ENCODE measurements at places on chromosomes 7 and 10.

DNA sequence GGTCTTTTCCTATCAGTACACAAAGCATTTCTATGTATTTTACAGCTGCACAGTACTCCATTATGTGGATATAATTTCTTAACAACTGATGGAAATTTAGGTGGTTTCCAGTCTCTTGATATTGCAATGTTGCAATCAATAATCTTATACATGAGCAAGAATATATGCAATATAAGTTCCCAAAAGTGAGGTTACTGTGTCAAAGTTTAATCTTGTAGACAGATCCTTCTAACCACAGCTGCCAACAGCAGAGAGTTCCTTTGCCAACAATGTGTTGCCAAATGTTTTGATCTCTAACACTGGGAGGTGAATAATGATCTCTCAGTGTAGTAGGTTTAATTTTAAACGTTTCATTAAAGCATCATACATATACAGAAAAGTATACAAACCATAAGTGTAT lies 54.5 kb downstream of the CUL2 start:
- no peak for DNase-seq

GRCh38 chr7:105178928-105179541 lies 165.0 kb downstream of the KMT2E start:
- no peak for DNase-seq

- no peak for DNase-seq
Observed at GRCh38 chr10:97894092-97894491, 44.4 kb downstream of the GOLGA7B start.

DNA sequence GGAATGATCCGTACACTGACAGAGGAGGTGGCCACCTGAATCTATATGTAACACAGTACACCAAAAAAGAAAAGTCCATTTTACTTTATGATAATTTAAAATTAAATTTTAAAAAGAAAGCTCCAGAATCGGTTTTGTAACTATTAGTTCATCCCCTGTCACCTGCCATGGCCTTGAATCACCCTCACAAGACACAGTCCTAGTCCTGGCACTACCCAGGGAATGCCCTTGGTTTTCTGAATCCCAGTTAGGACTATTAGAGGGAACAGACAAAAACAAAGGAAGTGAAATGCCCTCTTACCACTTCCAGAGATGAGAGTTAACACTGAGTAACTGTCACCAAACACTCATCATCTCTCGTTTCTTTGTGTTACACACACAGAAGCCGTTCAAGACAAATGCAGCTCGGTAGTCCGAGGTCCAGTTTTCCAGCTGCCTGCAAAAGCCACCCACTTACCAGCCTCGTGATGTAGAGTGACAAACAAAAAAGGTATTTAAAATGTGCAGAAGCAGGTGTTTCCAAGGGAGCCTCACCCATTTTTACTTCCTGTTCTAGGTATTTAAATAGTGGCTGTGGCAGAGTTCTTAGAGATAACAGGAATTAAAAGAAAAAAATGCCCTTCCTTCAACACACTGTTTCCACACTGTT lies 6.1 kb downstream of the PTPRN2 start:
- no peak for DNase-seq

DNA sequence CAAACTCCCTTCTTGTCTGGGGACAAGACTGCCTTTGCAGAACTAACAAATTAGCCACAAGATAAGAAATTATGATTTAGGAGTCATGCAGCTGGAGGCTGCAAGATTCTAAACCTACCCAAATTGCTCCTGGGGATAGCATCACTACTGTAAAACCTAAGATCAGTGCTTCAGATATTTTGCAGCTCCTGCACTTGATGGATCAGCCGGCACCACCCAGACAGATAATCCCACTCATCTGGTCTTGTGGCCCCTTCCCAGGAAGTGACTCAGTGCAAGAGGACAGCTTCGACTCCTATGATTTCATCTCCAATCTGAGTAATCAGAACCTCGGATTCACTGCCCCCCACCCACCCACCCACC lies 181.9 kb downstream of the AKR1D1 start:
- DNase-seq, result no peak

GRCh38 chr7:152522571-152523067 lies 86.8 kb upstream of the KMT2C start:
- no peak for DNase-seq

DNA sequence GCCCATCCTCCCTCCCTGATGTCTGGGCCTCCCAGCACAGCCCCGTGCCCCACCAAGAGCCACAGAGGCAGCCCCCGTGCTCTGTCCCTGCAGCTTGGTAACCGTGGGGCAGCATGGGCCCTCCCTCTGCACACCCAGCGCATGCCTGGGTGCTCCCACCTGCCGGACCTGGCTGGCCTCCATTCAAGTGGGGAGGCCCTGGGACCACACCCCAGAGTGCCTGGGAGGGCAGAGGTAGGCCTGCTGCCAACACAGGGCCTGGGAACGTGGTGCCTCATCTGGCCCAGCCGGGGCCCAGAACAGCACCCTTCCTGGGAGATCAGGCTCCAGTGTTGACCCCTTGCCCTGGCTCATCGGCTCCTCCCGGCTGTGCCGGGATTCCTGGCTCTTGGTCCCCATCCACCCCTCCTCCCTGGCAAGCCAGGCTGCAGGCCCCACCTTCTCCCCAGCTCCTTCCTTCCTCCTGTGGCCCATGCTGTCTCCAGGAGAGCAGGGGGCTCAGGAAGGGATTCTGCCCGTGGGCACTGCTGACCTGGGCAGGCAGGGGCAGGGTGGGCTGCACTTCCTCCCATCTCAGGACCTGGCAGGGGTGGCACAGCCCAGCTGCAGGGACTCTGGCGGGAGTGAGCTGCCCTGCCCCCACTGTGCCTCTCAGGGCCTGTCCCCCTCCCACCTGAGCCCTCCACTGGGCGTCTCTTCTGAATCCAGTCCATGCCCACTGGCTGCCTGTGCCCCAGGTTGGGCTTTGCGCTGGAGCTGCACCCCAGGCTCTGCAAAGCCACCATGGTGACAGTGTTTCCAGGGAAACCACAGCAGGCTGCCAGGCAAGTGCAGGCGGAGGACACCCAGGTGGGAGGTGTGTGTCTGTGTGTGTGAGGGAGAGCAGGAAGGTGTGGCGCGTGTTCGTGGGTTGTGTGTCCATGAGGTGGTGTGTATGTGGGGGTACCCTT lies 32.6 kb downstream of the PWWP2B start:
- no peak for DNase-seq

- no peak for DNase-seq
Observed at GRCh38 chr7:135745703-135746312, 2.8 kb downstream of the FAM180A start.

DNA sequence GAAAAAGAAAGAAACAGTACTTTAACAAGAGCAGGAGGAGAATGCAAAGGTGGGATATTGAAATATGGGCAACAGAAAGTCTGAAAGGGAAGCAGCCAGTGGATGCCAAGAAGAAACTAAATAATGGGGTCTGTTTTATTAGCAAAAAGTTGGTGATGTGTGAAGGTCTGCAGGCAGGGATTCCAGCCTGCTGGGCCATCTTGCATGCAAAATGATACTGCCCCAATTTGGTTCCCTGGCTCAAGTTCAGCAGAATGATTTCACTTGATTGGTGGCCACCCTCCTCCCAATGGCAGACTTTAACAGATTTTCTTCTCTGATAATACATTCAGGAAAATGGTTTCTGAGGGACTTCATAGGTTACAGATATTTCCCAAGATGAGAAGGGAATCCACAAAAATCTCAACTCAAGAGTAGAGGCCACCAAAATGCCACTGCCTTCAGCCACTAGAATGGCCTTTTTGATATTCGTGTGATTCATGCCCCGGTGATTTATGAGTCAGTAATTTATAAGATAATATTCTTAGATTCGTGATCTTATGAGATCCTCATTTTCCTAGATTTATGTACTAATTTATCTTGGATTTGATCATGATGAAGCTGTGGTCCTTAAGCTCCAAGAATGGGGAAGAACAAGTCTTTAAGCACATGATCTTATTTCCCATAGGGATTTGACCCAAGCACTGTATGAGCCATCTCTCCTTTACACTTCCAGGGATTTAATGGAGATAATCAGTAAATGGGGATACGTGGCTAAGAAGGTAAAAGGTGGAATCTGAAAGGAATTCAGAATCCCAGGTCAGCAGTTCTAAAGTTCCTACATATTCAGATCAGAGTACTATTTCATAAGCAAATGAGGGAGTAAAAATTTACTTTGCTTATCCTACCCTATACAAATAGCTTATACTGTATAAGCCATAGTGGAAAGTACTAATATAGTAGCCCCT lies 32.3 kb upstream of the ADD3 start:
- DNase-seq, result no peak

- no peak for DNase-seq
Observed at GRCh38 chr10:13527864-13528122, 1.0 kb downstream of the BEND7 start.

GRCh38 chr10:122477436-122477835 lies 16.1 kb downstream of the HTRA1 start:
- DNase-seq, result no peak

GRCh38 chr7:49772916-49773217 lies 571 bp upstream of the VWC2 start:
- DNase-seq, result no peak

GRCh38 chr10:98363220-98363619 lies 51.8 kb downstream of the PYROXD2 start:
- DNase-seq, result no peak

DNA sequence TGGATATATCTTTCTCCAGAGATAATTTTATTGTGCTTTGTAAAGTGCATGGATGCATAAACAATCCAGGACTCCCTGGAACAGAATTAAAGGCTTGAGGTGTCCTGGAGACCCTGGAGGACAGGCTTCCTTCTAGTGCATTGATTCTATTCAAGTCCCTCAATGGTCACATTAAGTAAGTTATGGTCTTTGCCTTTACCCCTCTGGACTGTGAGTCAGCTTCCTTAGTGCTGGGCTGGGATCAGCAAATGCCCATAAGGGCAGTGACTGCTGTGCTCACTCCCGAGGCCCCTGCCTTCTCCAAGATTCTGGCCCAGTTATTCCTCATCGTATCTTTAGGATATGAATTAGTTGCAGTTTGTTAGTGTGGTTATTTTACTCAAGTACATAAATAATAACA lies 178.7 kb upstream of the PRSS58 start:
- DNase-seq, result no peak

- DNase-seq, result no peak
Observed at GRCh38 chr7:92336662-92337340, 91.0 kb downstream of the ANKIB1 start.
